ENCODE measurements at places on chromosomes 5 and 9.

GRCh38 chr9:38118862-38119438 lies 49.9 kb upstream of the SHB start:
- no peaks in the 10 kb centered on the region for H3K36me3 ChIP-seq
- no peak overlapping the region for H3K4me3 ChIP-seq
- H3K27me3 ChIP-seq = peaks cover 21% of the 10 kb centered on the region
- H3K4me1 ChIP-seq = no peaks in the 10 kb centered on the region
- H3K27ac ChIP-seq = no peak overlapping the region

DNA sequence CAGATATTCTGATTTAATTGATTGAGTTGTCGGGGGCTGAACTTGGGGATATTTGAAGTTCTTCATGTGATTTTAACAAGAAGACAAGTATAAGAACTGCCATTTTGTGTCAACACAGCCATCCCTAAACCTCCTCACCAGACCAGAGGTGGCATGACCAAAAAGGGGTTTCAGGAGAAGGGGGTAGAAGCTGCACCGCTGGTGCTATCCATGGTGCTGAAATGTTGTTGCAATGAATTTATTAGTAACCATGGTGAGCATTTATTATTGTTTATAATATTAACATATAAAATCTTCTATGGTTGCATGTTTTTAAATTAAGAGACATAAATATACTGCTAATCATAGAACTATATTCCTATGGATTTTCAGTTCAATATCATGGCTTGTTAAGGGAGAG lies 72.3 kb downstream of the GNA14 start:
- H3K27ac ChIP-seq = no peak overlapping the region
- no peaks in the 10 kb centered on the region for H3K4me1 ChIP-seq
- no peaks in the 10 kb centered on the region for H3K36me3 ChIP-seq
- H3K4me3 ChIP-seq = no peak overlapping the region

- no peak overlapping the region for H3K4me3 ChIP-seq
- H3K27ac ChIP-seq = no peak overlapping the region
- H3K4me1 ChIP-seq = peaks cover 34% of the 10 kb centered on the region
- no peaks in the 10 kb centered on the region for H3K36me3 ChIP-seq
Measured at GRCh38 chr5:132384506-132385050, 15.1 kb downstream of the SLC22A5 start.

DNA sequence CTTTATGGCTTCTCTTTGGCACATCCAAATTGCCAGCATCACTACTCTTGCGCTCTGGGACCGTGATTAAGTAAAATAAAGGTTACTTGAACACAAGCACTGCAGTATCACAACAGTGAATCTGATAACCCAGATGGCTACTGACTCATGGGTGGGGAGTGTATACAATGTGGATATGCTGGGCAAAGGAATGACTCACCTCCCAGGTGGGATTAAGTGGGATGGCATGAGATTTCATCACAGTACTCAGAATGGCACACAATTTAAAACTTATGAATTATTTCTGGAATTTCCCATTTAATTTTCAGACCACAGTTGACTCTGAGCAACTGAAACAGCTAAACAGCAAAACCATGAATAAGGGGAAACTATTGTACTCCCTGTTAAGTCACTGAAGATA lies 4.3 kb downstream of the GFM2 start:
- DNase-seq = peak; percentile 76
- H3K27me3 ChIP-seq = no peaks in the 10 kb centered on the region
- peaks cover 3% of the 10 kb centered on the region for H3K4me1 ChIP-seq
- H3K27ac ChIP-seq = peak overlapping the region; percentile 29

DNA sequence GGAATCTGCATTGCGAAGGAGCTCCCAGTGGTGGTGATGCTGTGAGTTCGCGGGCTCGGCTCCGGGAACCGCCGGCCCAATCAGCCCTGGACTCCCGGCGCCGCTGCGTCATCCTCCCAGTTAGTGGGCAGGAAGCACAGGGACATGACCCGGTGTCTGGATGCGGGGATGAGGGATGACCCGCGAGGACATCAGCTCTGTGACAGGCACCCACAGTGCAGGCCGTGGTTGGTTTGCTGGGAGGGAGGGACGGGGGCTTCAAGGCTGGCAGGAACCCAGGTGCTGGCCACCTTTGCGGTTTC lies 996 bp downstream of the NXNL2 start:
- H3K4me3 ChIP-seq = peak overlapping the region; percentile 69
- peaks cover 48% of the 10 kb centered on the region for H3K4me1 ChIP-seq
- H3K36me3 ChIP-seq = no peaks in the 10 kb centered on the region
- DNase-seq = peak; percentile 26
- peak overlapping the region; percentile 25 for H3K27ac ChIP-seq

DNA sequence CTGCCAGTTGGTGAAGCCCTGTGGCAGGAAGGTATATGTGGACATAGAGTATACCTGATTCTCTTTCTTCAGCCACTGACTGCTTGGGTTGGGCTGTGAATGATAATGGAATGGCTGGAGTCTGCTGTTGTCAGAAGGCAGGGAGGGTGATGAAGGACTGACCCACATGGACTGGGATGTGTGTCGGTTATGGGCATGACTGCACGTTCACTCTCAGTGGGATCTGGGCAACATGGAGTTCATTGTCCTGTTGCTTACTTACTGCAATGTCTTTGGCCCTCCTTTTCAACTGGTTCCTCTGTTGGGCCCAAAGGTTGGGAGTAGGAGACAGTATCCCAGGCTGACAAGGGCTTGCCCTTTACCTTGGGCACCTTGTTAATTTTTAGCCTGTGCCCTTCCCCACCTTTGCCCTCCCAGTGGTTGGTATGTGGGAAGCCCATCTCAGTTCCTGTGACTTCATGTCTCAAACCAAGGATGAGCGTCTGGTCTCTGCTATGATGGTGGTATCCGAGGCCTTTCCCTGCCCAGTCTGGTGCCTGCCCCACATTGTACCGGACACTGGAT lies 34.6 kb downstream of the FAXDC2 start:
- DNase-seq = no peak
- H3K27me3 ChIP-seq = no peaks in the 10 kb centered on the region
- peaks cover 37% of the 10 kb centered on the region for H3K36me3 ChIP-seq
- no peaks in the 10 kb centered on the region for H3K4me1 ChIP-seq
- no peak overlapping the region for H3K4me3 ChIP-seq

DNA sequence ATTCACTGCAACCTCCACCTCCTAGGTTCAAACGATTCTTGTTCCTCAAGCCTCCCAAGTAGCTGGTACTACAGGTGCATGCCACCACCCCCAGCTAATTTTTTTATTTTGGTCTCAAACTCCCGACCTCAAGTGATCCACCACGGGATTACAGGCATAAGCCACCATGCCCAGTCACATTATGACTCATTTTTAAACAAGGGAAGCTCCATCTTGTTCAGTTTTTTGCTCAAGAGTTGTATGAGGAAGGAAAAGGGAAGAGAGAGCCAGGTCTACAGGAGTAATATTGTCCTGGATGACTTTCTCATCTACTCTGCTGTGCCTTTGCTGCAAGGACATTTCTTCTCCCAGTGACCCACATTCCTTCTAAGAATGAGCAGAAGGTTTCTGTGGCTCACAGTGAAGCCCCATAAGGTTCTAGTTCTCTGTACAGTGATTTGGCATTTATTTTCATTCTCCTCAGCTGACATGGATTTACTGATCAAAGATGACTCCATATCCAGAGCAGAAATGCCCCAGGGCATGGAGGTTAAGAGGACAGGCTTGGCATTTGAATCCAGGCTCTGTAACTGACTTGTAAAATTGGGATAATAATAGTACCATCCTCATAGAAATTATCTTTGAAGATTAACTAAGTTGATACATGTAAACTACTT lies 153.5 kb downstream of the CDH6 start:
- no peaks in the 10 kb centered on the region for H3K36me3 ChIP-seq
- no peaks in the 10 kb centered on the region for H3K27me3 ChIP-seq
- no peaks in the 10 kb centered on the region for H3K4me1 ChIP-seq
- no peak overlapping the region for H3K4me3 ChIP-seq
- no peak for DNase-seq
- H3K27ac ChIP-seq = no peak overlapping the region
